Retina (tissue), 1 donor: ENCODE measurements at places on chromosomes 1 and 21.

DNA sequence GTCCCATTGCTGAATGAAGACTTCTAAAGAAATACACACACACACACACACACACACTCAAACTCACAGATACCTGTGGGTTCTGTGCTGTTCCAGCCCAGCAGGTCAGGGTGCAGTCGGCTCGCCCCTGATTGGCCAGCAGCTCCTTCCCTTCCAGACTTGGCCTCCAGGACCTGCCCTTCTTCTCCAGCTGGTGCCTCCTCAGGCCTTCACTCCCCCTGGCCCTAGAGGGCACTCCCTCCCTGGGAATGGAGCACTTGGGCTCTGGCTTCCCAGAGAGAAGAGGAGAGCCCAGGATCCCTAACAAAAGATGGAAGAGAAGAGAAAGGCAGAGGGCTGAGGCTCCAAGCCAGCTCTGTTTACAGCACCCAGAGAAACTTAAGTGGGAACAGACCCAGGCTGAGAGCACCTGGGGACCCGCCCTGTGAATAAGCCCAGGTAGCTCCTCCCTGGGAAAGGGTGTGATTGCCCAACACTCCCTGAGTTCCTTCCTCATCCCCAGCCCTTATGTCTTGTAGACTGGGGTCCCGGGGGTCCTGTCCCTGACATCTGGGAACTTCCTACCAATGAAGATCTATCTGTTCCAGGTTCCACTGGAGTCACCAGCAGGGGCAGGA is at the start of gene PGLYRP3:
Gene PGLYRP3 (minus strand): TSS at position 383 of the 617 bp plus-strand sequence. CDS start 2,287 bp downstream, outside the sequence.
- no peak for DNase-seq

DNA sequence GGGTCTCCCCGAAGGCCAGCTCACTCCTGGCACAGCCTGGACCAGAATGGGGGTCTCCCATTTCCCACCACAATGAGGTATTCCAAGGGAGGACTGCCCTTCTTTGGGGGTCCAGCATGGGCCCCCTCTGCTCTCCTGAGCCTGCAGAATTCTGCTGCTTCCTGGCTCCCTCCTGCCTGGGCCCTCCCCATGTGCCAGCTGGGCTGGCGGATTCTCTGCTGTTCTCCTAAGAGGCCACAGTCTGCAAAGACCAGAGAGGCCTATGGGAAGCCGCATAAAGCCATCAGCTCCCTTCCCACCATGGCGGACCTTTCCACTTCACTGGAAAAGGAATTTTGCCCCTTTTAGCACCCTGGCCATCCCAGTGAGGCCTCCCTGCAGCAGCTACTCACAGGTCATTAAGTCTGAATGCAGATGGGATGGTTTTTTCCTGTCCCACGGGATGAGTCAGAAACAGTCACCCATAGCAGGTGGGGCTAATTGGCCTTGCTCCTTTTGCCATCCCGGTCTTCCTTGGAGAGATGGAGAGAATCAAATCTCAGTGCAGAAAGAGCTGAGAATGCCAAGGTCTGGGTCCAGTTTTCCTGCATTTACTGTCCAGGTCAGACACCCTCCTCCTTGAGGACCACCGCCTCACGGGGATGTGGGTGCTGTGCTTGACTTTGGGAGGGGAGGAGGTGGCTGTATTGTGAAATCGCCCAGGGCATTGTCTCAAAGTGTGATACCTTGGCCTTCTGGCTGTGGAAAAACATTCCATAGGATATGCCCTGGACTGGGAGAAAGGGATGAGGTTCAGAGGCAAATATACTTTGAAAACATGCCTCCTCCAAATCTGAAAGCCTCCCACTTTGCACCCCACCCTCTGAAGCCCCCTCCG is 23.2 kb downstream of the MYBPH start:
- peak; percentile 75 for DNase-seq

GRCh38 chr1:92990828-92991227 is 29.6 kb upstream of the DIPK1A start:
- DNase-seq: no peak

- DNase-seq: no peak
These were observed 69.9 kb upstream of the LPGAT1 start for GRCh38 chr1:211900441-211900840.

GRCh38 chr1:9181990-9182783 is 52.4 kb upstream of the H6PD start:
- DNase-seq: peak; percentile 47

GRCh38 chr1:9844106-9844505 is 20.3 kb upstream of the CLSTN1 start:
- no peak for DNase-seq

- no peak for DNase-seq
These were observed 30.5 kb upstream of the THEM4 start for GRCh38 chr1:151939779-151940178.

GRCh38 chr1:168706391-168706992 is 22.5 kb downstream of the DPT start:
- DNase-seq: no peak
